NT2/D1 (cell line): ENCODE measurements at places on chromosomes 6 and 20.

- no peak for DNase-seq
These were observed 81.3 kb upstream of the ARMC2 start for GRCh38 chr6:108766886-108767285.

GRCh38 chr6:148999929-149000468 is 253.2 kb downstream of the UST start:
- DNase-seq: no peak

DNA sequence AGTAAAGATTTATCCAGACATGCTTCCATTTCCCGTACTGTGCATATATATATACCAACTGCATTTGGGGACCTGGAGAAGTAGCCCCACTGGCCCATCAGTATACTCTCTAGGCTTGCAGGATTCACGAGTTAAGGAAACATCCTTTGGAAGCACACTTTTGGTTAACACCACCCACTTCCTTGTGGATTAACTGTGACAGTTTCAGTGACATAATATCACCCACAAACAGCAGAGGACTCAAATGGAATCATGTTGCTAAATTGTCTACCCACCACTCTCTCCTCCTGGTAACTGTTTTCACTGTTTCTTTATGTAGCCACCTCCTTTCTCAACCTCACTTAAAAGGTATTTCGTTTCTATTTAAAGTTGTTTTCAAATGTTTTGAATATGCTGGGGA is 55.0 kb downstream of the PROKR2 start:
- DNase-seq: no peak

GRCh38 chr6:81792826-81793225 is 40.3 kb upstream of the TENT5A start:
- DNase-seq: no peak

DNA sequence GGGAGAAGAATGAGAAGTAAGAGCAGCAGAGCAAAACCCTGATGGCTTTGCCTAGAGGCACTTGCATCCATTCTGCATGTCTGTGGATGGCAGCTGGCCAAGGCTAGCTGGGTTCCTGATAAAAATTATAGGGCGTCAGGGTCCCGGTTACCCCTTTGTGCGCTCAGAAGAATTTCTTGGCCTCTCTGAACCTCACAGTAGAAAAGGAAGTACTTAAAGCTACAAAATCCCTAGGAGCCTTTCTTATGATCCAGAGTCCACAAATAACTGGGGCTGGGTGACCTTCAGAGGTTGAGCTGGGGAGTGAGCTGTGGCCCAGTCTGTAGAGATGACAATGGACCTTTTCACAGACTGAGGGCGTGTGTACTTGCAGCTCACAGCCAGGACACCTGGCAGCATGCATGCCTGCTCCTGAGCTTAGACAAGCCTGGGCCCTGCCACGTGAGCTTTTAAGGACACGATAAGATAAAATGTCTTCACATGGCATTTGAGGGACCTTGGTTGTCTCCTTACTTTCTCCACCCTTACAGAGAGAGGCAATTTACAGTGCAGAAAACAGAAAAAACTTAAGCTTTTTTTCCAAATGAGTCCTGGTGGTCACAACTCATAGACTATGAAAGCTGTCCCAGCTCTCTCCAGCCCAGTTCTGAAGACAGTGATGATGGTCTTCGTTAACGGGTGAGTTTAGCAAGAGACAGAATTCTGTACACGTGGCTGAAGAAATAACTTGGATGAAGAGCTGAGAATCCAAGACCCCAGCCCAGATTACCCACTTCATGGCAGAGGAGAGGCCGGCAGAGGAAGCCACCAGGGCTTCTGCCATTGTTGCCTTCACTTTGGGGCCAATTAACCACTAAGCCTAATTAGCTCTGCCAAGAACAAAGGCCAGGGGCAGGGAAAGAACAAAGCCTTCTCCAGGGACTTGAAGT is 50.3 kb downstream of the FOXA2 start:
- no peak for DNase-seq
